ENCODE measurements at places on chromosomes 4 and X.

DNA sequence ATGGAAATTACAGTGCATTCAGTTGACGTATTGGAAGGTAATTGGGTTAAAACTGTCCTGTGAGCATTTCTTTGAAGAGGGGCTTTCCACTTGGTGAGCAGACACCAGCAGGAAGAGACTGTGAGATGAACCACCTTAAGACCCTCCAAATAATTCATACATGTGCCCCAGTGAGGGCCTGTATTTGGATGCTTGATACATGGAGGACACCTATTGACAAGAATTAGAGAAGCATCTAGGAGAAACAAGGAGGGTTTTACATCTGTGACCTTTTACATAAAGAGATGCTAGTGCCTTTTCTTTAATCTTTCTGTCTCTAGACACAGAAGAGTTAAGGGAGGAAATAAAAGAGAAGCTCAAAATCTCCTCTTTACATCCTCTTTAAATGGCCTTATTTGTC, 1115.3 kb upstream of the IGFBP7 start:
- no peak for DNase-seq

GRCh38 chr4:43242606-43243005, 350.1 kb downstream of the GRXCR1 start:
- no peak for DNase-seq

- no peak for DNase-seq
Observed at GRCh38 chr4:16582526-16582925, 315.9 kb downstream of the LDB2 start.

GRCh38 chr4:31086756-31087330, 366.7 kb downstream of the PCDH7 start:
- no peak for DNase-seq

- DNase-seq, result no peak
Observed at GRCh38 chrX:58025979-58026378, 115.7 kb upstream of the ZXDA start.

DNA sequence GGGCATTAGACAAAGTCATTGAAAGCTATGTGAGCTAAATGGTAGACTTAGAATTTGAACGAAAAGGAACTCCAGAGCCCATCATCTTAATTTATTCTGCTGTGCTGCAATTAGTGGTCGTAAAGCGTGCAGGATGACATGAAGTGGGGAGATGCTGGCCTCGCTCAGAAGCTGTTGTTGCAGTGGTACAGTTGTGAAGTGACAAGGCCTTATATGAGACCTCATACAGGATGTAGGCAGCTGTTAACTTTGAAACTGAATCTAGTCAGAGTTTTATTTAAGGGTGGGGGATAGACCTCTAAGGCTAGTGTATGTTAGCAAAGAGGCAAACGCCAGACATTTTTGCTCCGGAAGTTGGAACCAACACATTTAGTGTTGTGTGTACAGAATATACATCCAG, 13.4 kb downstream of the KLF3 start:
- no peak for DNase-seq

DNA sequence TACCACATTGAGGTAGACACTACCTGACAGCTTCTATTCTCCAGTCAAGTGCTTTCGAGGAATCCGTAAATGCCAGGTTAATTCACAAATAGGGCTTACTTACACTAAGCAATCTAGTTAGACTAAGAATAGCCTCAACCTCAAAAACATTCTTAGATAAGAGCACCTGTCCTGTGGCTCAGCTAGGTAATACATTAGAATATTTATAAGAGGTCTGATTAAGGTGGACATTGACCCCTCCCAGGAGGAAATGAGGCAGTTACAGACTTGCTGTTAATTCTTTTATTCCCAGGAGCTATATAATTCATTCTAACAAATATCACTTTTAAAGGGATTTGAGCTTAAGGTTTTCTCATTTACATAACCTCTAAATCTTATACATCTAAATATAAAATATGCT, 758.1 kb downstream of the GRID2 start:
- DNase-seq, result no peak

DNA sequence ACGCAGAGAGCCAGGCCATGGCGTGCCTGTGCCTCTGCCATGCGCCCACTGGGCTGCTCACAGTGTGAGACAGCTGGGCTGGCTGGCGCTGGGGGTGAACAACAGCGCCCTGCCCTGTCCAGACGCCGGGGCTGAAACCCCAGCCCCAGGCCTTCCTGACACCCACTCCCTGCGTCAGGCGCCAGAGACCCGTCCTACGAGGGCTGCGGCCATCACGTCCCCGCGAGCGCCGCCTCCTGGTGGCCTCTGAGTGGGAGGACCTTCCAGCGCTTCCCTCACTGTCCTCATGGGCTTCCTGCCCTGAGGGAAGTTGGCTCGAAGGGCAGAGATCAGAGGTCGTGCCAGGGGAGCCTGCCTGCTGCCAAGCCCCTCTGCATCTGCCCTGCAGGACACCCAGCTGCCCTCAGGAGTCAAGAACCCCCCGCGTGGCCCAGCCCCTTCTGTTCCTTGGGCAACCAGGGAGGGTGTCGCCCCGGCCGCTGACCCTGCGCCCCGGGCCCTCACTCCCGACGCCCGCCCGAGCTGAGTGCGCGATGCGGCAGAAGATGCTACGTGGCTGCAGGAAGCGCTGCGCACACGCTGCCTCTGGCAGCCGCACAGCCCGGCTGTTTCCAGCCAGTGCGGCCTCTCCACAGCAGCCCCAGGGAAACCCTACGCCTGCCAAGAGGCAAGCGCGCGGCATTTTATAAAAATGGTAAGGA, 16.2 kb downstream of the NELFA start:
- DNase-seq, result no peak

- no peak for DNase-seq
Observed at GRCh38 chr4:7764466-7764865, 175.2 kb downstream of the AFAP1 start.

GRCh38 chrX:71162981-71163380, 18.3 kb downstream of the NLGN3 start:
- no peak for DNase-seq

DNA sequence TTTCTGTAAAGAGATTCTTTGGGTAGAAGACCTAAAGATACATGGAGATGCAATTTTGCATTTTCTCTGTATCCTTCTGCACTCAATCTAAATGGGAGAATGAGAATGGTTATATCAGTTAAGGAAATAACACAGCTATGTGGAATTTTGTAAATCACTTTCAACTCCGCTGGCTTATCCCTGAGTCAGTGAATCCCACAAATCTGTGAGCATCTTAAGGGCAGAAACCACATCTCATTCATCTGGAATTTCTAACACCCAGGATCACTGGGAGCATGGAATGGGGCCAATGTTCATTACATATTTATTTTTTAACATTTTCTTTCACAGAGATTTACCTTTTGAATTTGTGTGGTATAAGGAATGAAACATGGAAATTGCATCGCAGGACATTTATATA, 167.8 kb downstream of the CFAP47 start:
- DNase-seq, result no peak

GRCh38 chr4:26736621-26737020, 124.0 kb upstream of the STIM2 start:
- no peak for DNase-seq

DNA sequence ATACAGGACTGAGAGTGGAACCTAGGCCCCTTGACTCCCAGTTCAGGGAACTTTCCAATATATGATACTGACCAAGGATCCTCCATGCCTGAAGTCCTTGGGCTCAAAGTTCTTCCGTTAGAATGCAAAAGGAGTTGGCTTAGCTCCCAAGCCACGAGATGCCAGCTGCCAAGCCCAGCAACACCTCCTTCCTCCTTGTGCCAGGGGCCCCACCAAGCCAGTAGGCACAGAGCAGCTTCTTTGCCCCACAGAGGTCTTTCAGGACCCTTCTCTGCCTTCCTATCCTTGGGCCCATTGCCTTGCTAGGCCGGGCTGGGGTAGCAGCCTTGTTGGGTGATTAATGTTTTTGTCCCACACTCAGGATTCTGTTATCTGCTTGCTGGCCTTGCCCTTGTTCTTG, 105.6 kb downstream of the EFNB1 start:
- no peak for DNase-seq

GRCh38 chrX:38304010-38304409, 23.3 kb downstream of the RPGR start:
- DNase-seq, result no peak

GRCh38 chr4:80806472-80806871, 224.0 kb upstream of the BMP3 start:
- DNase-seq, result no peak

- DNase-seq, result no peak
Observed at GRCh38 chr4:15333692-15334633, 93.9 kb upstream of the C1QTNF7 start.

DNA sequence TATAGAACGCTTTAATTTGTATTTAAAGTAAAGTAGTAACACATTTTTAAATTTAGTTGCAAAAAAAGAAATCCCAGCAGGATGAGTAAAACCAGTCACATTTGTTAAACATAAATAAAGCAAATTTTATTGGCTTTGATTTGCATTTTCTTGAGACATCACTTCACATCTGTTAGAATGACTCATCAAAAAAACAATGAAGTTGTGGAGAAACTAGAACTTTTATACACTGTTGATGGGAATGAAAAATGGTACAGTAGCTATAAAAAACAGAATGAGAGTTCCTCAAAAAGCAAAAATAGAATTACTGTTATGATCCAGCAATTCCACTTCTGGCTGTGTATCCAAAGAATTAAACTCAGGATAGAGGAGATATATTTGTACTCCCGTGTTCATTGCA, 454.0 kb upstream of the KLHL4 start:
- no peak for DNase-seq

DNA sequence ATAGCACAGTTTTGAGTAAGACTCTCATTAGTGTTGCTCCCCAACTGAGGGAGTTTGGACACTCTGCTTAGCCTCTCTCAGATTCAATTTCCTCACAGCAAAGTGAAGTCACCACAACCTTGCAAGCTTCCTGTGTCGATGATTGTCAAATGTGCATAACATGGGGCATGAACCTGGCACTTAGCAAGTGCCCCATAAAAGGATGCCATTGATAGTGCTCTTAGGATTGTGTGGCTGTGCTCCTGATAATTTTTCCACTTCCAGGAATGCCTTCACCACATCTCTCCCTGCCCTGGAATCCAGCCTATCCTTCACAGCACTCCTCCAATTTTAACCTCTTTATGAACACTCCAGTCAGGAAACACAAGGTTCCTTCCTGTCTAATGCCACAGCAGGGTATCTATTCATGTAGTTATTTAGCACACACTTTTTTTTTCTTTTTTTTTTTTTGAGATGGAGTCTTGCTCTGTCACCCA, 309.4 kb downstream of the PPP3CA start:
- DNase-seq, result no peak

DNA sequence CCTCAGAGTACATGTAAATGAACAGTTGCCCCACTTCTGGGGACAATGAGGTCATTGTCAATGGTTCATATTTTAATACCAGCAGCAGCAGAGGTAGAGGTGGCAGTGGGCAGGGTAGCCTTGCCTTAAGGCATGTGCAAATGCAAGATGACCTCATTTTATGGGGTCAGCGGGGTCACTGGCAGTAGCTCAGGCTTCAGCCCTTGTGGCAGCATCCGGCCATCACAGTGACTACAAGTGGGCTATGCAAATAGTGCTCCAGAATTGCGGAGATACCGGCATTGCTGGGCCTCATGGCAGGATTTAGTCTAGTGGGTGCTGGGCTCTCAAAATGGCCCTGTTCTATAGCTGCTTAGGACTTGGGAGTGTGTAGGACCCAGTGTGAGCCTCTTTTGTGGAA, 144.7 kb downstream of the FAM47A start:
- no peak for DNase-seq

GRCh38 chr4:10240691-10241090, 124.1 kb upstream of the WDR1 start:
- no peak for DNase-seq

DNA sequence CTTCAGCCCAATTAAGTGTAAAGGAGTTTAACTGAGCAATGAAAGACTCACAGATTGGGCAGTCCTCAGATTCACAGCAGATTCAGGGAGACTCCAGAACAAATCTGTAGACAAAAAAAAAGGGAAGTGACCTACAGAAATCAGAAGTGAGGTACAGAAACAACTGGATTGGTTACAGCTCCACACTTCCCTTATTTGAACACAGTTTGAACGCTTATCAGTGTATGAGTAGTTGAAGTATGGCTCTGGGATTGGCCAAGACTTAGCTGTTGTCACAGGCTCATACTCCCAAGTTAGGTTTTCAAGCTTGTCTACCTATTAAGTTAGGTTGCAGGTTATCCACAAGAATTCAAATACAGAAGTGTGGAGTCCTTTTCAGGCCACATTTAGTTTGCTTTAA, 112.4 kb upstream of the ELOVL6 start:
- DNase-seq, result no peak

- no peak for DNase-seq
Observed at GRCh38 chr4:102403116-102403515, 57.8 kb upstream of the SLC39A8 start.

GRCh38 chrX:132257116-132257515, 37.9 kb upstream of the RAP2C start:
- DNase-seq, result no peak

DNA sequence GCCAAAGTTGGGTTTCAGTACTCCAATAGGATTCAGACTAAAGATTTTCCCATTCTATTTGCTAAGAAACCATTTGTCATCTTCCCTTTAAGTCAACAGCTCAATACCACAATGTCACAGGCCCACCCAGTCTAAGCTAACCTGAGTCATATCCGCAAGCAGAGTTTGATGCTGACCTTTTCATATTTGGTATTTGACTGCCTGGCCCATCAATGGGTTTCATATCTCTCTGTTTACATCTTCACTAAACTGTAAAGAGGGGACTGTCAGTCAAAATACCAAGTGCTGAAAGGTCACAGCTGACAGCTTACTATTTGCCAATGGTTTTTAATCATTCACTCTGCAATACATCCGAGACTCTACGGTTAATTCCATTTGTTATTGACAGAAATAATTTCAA, 707.5 kb upstream of the ACTRT1 start:
- DNase-seq, result no peak

DNA sequence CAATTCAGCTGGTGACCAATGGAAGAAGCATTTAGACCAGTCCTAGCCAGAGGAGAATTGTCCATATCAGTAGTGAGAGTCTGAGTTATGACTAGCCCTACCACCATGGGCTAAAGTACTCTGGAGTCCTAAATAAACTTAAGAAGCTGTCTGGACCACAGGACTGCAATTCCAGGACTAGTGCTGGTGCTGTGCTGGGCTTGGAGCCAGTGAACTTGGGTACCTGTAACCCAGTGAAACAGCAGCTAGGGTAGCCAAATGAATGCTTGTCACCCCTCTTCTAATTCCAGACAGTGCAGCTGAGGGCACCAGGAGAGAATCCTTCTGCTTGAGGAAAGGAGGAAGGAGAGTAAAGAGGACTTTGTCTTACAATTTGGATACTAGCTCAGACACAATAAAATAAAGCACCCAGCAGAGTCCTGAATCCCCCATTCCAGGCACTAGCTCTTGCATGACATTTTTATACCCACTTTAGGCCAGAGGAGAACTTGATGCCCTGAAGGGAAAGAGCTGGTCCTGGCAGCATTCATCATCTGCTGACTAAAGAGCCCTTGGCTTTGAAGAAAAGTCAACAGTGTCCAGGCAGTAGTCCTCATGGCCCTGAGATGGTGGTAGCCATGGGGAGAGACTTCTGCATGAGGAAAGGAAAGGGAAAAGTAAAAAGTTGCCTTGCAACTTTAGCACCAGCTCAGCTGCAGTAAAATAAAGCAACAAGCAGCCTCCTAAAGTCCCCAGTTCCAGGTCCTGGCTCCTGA, 2675.7 kb downstream of the PCDH7 start:
- no peak for DNase-seq

GRCh38 chr4:169079942-169080827, 70.1 kb upstream of the CBR4 start:
- peak; percentile 57 for DNase-seq
